ENCODE measurements at places on chromosomes 5 and 9.
A peak's percentile ranks its signal among the peaks of the same experiment; 100 is the strongest.

DNA sequence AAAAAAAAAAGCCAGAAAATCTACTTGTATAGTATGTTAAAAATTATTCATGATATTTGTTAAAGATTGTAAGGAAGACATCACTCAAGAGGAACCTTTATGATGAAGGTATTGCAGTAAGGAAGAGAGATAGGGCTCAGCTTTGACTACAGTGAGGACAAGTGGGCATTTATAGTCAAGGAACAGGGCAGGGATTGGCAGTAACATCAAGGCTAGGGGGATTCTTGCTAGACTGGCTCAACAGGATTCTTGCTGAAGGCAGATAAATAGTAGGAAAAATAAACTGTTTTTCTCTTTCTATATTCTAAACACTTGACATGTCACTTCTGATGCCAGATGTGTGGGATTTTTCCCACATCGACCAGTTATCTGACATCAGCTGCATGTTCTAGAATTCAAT is 96.7 kb downstream of the ITGA1 start:
- no peak for DNase-seq

- DNase-seq, result no peak
Observed at GRCh38 chr9:93365427-93366118, 85.9 kb upstream of the FAM120A start.

DNA sequence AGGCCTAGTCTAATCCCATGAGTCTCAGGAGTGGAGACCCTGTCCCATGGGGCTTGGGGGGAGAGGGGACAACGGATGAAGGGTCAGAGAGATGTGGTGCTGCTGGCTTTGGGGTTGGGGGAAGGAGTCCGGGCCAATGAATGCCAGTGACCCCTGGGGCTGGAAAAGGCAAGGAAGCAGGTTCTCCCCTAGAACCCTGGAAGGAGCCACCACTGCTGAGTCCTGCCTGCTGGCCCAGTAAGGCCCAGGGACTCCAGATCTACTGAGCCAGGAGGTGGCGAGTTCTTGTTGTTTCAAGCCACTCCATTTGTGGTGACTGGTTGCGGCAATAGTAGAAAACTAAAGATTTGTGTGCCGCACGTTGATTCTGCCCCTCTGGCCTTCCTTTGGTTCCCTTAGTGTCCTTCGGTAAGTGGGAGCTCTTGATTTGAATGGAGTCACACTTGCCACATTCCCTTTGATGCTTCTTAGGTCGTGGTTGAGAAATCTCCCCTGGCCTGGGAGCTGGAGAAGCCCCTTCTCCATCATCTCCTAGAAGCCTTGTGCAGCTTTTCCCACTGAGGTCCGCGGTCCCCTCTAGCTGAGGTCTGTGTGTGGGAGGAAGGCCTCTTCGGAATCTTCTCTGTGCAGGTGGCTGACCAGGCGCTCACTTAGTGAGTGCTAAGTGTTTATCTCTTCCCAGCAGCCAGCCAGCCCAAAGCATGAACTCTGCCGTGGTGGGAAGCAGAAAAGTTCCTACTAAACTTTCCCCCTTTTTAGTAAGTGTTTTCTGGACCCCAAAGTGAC is 9.0 kb downstream of the FCN1 start:
- no peak for DNase-seq

GRCh38 chr5:172594867-172595466 is 46.1 kb upstream of the NEURL1B start:
- DNase-seq, result no peak

DNA sequence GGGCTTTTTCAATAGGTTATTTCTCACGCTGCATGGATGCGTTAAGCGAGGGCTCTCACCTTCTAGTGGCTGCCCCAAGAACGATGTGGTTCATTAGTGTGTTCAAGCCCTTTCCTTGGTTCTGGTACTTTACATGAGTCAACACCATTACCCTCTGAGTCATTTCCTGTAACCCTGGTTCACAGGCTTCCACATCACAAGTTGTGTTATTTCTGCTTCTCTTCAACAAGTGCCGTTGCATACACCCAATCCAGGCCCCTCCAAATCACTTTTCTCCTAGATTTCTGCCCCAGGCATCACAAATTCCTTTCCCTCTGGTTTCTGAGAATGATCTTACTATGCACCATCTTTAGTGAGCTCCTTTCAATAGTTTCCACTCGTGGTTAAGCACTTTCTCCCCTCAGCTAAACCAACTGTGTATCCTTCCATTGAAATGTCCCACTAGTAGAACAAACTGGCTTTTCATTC is 69.5 kb upstream of the RAD23B start:
- DNase-seq, result peak; percentile 86

DNA sequence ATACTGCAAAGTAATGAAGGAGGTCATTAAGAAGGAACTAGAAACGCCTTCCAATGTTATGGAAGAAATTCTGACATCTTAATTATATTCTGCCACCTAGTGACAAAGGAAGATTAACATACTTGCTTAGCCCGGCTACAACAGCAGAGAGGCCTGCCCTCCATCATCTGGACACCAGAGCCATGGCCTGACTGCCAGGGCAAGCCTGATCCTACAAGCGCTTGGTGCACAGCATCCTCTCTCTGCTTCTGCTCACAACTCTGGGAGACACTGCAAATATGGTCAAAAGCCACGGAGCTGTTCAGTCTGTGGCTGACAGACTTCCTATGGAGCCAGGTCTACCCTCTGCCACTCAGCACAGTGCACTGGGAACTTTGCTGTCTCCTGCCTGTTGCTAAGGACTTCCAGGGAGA is 87.3 kb upstream of the SLC44A1 start:
- peak; percentile 79 for DNase-seq

DNA sequence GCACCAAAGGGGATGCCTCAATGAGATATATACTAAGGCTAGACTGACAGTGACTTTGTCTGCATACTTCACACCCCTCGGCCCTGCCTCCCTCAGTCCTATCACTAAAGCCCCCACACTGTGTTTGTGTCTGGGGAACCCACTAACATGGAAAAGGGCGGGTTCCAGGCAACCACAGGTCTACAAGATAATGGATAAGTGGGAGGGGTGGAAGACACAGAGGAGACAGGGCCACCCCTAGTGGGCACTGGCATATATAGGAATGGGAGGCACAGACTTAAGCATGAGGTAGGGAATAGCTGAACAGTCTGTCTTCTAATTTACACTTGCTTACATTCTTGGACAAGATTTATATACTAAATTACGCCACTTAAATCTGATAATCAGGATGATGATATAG is 74.0 kb downstream of the SLIT3 start:
- no peak for DNase-seq

Data from RCC 7860 (cell line).